ENCODE measurements at places on chromosomes 11 and 22.

DNA sequence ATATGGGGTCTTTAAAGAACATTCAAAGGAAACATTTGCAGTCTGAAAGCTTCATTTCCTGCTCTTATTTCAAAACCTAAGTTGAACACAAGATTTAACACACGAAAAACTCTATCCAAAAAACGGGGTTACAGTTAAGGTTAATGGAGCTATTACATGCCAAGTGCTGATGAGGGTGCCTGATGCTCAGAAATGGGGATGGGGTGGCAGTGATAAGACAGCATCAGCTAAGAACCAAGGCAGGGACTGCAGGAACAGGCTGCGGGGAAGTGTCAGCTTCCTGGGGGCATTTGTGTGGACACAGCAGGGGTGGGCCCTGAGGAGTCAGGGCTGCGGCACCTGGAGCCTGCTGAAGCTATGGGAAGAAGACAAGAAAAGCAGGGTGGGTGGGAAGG lies 12.2 kb downstream of the DGCR2 start:
- no peak for DNase-seq

GRCh38 chr11:117827521-117828511 lies 3.3 kb upstream of the FXYD2 start:
- no peak for DNase-seq

DNA sequence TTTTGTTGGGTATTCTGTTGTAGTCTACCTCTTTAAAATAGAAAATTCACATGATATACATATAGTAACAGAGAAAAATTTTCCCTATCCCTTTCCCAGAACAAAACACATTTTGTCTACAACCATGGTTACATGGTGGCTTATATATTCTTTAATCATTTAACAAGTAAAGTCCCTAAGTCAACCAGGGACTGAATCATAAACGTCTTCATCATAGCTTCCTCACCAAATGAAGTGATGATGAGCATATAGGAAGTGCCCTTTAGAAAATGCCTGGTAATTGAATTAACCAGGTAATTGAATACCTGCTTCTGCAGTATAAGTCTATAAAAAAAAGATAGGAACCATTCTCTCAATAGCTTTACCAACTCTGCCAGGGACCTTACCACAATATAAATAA lies 101.2 kb downstream of the APOL5 start:
- no peak for DNase-seq

- no peak for DNase-seq
Observed at GRCh38 chr11:75766443-75767227, 1.9 kb upstream of the DGAT2 start.

DNA sequence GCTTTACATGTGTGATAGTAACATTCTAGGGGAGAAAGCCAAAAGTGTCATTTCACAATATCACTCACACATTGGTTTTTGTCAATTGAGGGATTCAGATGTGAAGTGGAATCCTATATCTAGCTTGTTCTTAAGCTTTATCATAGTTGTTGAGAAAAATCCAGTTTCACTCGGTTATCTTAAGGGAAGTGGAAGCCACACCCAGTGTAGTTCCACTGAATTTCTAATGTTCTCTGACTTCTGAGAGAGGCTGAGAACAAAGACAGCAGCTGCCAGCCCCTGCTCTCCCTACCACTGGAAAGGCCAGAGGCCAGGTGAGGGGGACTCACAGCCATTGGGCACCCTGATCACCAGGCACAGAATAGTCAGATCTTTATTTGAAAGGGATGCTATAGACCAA lies 53.7 kb downstream of the THAP12 start:
- no peak for DNase-seq

DNA sequence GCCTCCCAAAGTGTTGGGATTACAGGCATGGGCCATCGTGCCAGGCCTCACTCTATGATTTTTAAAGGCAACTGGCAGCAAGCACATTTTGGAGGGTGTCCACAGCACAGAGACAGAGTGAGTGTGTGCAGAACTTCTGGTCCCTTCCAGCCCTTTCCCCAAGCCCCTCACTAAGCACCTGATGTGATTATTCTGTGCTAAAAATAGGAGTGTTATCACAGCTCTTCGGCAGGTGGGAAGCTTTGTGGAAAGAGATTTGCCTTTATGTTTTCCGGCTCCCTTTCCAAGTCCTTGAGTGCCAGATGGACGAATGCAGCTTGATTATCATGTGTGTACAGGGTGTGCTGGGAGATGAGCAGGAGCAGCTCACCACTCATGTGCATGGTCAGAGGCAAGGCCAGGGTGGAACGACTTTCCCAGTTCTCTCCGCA lies 310.8 kb downstream of the DDX10 start:
- no peak for DNase-seq

GRCh38 chr11:87812571-87813365 lies 362.5 kb downstream of the RAB38 start:
- no peak for DNase-seq

DNA sequence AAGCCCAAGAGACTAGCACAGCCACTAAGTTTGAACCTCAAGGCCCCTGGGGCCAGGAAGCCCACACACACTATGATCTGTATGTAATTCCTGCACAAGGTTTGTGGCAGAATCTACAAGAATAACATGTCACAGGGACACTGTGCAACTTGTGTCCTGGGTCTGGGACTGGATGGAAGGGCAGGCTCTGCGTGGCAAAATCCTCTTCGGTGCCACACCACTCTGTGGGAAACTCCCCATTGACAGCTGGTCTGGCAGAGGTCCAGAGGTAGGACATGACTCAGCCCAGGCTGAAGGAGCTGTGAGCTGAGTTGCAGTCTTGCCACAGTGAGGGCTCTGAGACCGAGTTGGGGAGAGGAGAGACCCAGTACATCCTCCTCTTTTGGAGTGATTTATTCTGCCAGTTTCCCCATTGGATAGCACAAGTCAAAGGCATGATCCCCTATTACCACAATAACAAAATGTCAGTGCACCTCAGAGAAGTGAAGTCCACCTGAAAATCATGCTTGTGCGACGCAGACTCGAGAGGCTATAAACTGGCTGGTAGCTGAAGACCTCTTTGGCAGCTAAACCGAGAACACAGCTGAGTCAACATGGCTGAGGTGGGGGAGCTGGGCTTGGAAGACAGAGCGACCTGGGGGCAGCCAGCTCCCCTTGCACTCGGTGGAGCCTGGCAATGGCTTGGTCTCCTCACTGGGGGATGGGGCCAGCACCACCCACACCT lies 23.3 kb upstream of the SERPIND1 start:
- no peak for DNase-seq

DNA sequence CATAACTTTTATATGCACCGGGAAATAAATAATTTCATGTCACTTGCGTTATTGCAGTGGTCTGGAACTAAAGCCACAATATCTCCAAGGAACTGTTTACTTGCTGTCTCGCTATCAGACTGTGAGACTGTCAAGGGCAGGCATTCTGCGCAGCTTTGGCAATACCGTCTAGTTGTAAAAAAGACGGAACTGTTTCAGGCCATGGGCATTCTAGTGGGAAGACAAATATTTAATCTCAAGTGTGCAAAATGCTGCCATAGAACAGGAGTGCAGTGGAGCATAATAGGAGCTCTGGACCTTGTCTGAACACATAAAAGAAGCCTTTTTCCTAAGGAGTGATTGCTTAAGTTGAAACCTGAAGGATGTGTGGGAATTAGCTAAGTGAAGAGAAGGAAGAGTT lies 53.8 kb downstream of the PACS1 start:
- DNase-seq = no peak

GRCh38 chr11:74371269-74372052 lies 26.8 kb downstream of the PGM2L1 start:
- no peak for DNase-seq

Data from caudate nucleus (tissue), 63 donors.